Activated T-helper 1 cell treated with anti-CD3 and anti-CD28 coated beads, Interleukin-12 subunit alpha, Interleukin-12 subunit beta, Interleukin-2, Interleukin-4 antibody, amounts not matched to agents 30 ng/mL and 10 ng/mL and 1 ng/mL, durations not matched to agents 14 hours and 24 hours and 36 hours (primary cell): ENCODE measurements at places on chromosomes 2 and 18. TPM values are rescaled to one million over a fixed set of nuclear protein-coding genes. Genes with fewer than 3 reads are reported as not detected.

Gene COLEC12
- total RNA-seq, result not detected in 2 replicates

GRCh38 chr2:85834466-85834865, 54.3 kb downstream of the ST3GAL5 start:
- H3K4me1 ChIP-seq, result peaks cover 36% of the 10 kb centered on the region
- H3K27ac ChIP-seq, result no peak overlapping the region
- no peak overlapping the region for H3K4me3 ChIP-seq
- H3K27me3 ChIP-seq, result no peaks in the 10 kb centered on the region
- peaks cover 25% of the 10 kb centered on the region for H3K36me3 ChIP-seq

- H3K36me3 ChIP-seq, result no peaks in the 10 kb centered on the region
- H3K27me3 ChIP-seq, result no peaks in the 10 kb centered on the region
- no peak for DNase-seq
- no peaks in the 10 kb centered on the region for H3K4me1 ChIP-seq
Observed at GRCh38 chr18:44325903-44326635, 354.6 kb upstream of the SETBP1 start.

DNA sequence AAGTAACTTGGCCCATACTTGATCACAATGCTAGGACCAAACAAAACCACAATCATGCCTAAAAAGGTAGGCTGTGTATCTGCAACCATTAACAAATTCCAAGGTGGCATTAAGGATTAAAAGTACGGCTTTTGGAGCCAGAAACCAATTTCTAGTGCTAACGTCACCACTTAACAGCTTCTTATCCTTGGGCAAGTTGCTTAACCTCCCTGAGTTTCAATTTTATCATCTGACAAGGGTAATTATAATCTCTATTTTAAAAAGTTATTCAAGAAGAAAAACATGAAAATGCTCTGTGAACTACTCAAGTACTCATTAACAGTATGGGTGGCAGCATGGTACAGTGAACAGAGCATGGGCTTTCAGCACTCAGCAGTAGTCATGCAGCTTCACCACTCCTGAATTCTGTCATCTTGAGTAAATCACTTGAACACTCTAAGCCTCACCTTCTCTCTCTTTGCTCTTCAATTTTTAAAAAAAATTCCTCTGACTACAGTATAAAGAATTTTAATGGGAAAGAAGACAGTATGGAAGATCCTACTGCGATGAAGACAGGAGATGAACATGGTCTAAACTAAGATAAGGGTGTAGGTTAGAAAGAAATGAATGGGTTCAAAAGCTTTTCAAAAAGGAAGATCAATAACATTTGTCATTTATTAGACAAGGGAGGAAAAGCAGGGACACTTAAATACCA, 69.2 kb downstream of the SS18 start:
- no peaks in the 10 kb centered on the region for H3K27me3 ChIP-seq
- H3K36me3 ChIP-seq, result peaks cover 48% of the 10 kb centered on the region
- no peak for DNase-seq
- peaks cover 7% of the 10 kb centered on the region for H3K4me1 ChIP-seq

GRCh38 chr2:84297155-84297554, 161.9 kb downstream of the SUCLG1 start:
- no peaks in the 10 kb centered on the region for H3K4me1 ChIP-seq
- no peak for DNase-seq
- H3K27me3 ChIP-seq, result peaks cover 4% of the 10 kb centered on the region
- no peaks in the 10 kb centered on the region for H3K36me3 ChIP-seq
